ENCODE measurements at places on chromosomes 2 and 18.

DNA sequence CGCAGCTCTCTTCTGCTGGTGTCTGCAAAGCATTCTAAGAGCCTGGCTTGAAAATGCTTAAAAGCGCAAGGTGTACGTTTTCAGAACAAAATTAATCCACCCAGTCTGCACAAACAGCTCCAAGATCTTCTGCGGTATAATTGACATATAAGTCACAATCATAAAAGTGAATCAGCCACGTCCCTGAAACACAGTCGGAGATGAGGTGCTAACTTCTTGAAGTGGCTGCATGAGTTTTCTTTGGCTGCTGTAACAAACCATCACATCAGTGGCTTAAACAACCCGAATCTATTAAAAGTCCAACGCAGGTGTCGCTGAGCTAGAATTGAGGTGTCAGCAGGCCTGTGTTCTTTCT, 32.6 kb downstream of the ARL4C start:
- no peak for DNase-seq

GRCh38 chr2:236165842-236166795, 2.1 kb downstream of the GBX2 start:
- DNase-seq, result no peak

DNA sequence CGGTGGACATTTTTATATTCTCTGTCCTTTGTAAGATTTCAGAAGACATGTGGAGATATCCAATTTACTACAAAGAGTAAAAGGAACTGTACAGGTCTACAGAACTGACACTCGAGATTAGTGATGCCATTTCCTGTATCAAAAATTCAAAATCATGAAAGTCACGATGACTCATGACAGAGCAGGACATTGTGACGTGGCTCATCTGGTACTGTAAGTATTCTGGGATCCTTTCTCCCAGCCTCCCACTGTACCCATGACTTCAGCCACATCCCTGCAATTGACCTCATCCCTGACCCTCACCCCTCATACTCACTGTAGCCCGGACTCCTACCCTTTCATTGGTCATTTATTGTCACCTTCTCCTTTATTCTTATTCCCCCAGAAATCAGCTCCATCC, 736.5 kb downstream of the EPHA4 start:
- DNase-seq, result no peak

GRCh38 chr2:26195040-26195984, 22.4 kb downstream of the GAREM2 start:
- no peak for DNase-seq

GRCh38 chr2:218396688-218397462, 2.8 kb upstream of the CTDSP1 start:
- no peak for DNase-seq

DNA sequence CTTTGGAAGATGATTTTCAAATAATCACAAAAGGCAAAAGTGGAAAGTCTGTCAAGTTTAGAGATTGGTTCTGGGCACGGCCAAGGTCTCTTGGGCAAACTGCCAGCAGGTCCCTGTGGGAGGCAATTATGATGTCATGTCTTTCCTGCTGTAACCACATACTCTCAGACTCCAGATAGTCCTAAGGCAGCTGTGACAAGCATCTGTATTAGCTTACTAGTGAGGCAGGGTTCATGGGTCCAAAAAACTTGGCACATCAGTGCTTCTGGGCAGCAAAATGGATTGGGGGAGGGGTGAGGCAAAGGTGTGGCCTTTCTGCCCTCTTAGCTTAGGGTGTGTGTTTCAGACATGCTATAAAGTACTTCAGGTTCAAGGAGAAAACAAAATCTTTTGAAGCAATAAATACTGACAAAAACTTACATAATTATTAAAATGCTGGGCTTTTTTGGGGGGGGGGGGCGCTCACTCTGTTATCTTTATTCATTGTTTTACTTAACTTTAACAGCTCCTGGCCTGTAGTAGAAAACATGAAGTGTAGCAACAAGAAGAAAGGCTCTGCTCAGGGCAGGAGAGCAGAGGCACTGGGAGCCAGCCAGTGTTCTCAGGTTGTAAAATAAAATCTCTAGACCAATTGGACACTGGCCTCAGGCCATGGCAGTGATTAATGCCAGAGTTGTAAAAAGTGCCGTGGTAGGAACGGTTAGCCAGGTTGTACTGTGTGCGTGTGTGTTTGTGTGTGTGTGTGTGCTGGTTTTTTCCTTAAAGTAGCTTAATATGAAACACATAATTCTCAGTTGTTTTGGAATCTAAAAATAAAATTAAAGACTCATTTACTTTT, 14.3 kb upstream of the TANC1 start:
- DNase-seq, result no peak

DNA sequence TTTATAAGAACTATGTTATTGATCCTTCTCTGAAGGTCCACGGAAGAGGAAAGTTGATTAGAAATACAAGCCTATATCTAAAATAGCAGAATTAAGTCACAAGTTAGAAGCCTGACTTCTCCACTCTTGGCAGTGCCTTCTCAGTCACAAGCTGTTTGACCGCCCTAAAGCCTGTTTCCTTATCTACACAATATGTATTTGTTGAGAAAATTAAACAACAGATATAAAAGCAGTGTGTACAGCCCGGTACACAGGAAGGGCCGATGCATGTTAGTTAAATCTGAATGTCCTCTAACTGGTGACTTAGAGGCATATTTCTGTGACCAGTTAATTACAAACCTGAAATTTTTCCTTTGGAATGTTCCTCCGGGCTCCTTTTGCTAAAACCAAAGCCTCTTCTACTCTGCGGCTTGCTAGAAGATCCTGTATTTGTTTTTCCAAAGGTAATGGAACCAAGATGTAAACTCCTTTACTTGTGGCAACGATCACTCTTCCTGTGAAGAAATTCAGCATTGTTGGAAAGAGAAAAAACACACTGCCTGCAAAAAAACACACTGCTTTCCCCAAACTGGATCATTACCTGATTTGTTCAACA, 33.4 kb downstream of the TGFBRAP1 start:
- no peak for DNase-seq

GRCh38 chr2:47644351-47644750, 138.6 kb upstream of the MSH6 start:
- no peak for DNase-seq

GRCh38 chr2:69798909-69799526, 30.4 kb upstream of the GMCL1 start:
- no peak for DNase-seq

- no peak for DNase-seq
Measured at GRCh38 chr2:239564587-239564986, 163.8 kb upstream of the HDAC4 start.

DNA sequence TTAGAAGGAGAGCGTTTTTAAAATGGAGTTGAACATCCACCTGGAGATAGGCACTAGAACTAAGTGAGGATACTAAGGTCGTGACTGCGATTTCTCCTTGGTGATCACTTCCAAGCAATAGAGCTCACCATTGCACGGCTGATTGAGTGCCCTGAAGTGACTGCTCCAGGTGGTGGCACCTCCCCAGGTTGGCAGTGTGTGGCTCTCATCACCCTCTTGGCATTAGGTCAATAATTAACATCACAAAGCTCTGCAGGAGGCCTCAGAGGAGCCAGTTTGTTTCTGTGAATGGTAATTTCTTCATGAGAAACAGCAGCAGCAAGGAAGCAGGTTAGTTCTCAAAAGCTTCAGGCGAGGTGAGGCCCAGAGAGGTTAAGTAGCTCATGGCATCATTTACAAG, 259.6 kb downstream of the CLIP4 start:
- DNase-seq, result no peak

- no peak for DNase-seq
Measured at GRCh38 chr2:213934560-213934959, 476.3 kb upstream of the VWC2L start.

DNA sequence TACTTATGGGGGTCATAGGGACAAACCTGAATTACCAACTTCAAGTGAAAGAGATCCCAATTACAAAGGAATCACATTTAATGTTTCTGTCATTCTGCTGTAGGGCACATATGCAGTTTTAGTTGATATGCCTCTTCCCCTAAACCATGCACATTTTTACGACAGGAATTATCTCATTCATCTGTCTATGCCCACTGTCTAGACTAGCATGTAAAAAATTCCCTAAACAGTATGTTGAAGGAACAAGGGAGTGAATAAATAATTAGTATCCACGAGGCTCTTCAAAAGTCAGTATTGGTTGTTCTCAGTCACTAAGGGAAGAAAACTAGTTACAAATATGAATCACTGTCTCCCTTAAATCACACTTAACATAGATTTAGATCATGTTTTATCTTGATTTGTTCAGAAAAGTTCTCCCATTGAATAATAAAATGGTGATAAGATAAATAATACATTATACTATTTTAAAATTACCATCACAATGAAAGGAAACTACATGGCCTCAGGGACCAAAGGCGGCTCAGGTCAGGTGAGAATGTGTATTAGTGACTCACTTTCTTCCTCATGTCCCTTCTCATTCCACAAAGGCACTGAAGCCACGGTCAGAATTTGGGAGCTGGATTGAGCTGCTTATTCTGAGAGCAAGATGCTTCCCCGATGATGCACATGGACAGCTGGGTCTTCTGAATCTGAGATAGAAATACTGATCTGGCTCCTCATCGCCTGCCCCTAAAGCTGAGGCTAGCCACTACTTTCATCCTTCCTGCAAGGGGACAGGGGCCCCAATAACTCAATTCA, 29.1 kb downstream of the DYM start:
- DNase-seq, result no peak

DNA sequence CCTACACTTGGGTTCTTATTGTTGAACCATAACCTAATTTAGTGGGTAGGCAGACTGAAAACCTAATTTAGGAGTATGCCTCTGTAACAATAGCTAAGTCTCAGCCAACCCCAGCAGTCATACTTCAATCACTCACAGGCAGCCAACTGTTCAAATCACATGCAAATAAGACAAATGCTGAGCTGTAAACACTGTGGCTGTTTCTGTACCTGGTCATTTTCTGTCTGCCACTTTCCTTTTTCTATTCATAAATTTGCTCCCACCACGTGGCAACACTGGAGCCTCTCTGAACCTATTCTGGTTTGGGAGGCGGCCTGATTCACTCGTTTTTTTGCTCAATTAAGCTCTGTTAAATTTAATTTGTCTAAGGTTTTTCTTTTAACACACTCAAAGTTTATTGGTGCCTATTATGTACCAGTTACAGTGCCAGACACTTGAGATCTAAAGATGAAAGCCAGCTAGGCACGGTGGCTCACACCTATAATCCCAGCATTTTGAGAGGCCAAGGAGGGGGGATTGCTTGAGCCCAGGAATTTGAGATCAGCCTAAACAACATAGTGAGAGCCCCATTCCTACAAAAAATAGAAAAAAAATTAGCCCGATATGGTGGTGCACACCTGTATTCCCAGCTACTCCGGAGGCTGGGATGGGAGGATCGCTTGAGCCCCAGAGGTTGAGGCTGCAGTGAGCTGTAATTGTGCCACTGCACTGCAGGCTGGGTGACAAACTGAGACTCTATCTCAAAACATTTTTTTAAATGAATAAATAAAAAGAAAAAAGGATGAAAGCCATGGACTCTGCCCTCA, 41.1 kb downstream of the THNSL2 start:
- DNase-seq, result no peak

DNA sequence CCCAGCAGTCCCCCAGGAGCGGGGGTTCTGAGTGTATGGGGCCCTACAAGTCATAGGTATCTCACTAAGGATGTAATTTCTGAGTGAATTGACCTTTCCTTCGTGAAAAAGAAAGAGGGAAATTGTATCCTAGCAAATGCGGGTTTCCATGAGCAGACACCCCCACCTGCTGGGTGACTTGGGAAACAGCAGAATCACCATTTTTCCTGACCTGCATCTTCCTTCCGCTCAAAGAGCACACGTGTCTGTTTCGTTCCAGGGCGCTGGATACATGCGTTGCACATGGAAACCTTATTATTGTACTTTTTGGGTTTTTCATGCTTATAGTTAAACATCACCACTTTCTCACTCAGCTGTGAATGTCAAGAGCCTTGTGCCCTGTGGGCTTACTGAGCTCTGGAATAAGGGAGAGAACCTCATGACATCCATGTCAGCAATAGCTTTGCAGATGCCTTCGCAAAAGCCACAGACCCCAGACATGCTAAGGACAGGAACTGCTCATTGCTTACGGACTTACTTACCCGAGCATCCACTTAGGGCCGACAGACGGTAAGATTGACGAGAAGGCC, 132.8 kb downstream of the TPO start:
- DNase-seq, result no peak

GRCh38 chr2:3430172-3430571, 50.7 kb downstream of the TRAPPC12 start:
- DNase-seq, result no peak

GRCh38 chr2:195496991-195497390, 160.0 kb upstream of the SLC39A10 start:
- no peak for DNase-seq

- DNase-seq, result no peak
Measured at GRCh38 chr18:38663682-38664081, 1098.1 kb upstream of the CELF4 start.

DNA sequence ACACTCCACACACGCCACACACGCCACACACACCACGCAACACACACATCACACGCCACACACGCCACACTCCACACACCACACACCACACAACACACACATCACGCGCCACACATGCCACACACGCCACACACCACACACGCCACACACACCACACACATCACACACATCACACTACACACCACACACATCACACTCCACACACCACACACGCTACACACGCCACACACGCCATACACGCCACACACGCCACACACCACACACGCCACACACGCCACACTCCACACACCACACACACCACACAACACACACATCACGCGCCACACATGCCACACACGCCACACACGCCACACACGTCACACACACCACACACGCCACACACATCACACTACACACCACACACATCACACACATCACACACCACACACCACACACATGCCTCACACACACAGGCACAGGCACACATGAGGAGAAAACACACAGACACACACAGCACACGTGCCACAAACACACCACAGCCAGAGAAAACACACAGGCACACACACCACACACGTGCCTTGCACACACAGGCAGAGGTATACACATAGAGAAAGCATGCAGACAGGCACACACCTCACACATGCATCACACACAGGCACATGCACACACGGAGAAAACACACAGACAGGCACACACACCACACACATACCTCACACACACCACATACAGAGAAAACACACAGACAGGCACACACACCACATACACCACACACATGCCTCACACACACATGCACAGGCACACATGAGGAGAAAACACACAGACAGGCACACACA, 241.5 kb upstream of the MYT1L start:
- no peak for DNase-seq

DNA sequence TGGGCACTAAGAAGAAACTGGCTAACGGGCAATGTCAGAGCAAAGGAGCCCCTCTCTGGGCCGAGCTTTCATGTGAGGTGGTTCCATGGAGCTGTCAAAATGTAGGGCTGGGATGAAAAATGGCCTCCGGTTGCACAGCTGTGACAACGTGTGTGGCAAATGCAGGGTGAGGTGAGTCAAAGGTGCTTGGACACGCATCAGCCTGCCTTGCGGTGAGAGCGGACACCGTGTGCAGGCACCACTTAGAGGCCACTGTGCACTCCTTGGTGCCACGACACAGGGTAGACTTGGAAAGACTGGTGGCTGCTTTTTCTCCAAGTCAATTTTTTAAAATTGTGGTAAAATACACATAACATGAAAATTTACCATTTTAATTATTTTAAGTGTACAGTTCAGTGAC, 195.4 kb downstream of the ZBTB7C start:
- no peak for DNase-seq
